Activated CD8-positive, alpha-beta T cell treated with anti-CD3 and anti-CD28 coated beads for 36 hours (primary cell): ENCODE measurements at places on chromosomes 3 and 15. TPM values are rescaled to one million over a fixed set of nuclear protein-coding genes. Genes with fewer than 3 reads are reported as not detected.
A peak's percentile ranks its signal among the peaks of the same experiment; 100 is the strongest.

The PLA2G4D gene
- total RNA-seq = not detected

DNA sequence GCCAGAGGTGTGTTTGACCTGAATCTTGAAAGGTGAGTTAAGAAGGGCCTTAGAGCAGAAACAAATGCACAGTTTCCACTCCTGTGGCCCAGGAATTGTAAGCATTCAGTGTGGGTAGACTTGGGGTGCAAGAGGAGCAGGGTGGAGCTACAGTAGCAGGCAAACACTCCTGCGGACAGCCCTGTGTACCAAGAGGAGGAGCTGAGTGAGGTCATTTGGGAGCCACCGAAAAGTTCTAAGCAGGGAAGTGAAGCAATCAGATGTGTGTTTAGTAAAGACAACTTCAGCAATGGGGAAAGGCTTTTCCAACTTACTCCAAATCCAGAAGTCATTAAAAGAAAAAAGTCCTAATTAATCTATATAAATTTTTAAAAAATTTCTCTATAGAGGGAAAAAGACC is 99.3 kb downstream of the ARHGEF26 start:
- no peaks in the 10 kb centered on the region for H3K4me1 ChIP-seq
- H3K4me3 ChIP-seq = no peak overlapping the region
- H3K36me3 ChIP-seq = no peaks in the 10 kb centered on the region
- DNase-seq = no peak
- no peak overlapping the region for H3K27ac ChIP-seq

DNA sequence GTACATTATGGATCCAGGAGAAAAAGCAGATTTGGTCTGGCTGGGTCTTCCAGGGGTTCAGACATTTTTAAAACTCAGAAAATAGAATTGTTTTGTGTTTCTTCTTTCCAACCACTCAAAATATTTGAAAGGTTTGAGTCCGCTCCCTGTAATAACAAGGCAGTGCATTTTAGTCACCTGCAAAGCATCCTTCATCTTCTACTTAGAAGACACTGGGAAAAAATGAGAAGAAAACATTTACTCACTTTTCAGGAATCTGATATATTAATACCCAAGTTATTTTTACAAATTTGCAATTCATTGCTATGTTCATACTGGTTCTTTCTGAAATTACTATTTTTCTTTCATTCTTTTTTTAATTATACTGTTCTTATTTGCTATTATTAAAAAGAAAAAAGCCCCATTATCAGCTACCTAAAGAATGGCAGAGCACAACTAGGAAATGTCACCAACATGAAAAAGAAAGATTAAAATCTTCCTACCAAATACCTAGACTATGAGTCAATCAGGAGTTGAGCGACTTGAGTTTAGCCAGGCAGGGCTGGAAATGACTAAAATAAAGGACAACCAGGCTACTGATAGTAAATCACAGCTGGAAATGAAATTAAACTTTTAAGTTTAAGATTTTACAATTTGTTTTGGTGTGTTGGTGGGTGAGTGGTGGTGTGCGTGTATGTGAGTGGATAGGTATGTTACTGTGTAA is 280.3 kb upstream of the THBS1 start:
- no peaks in the 10 kb centered on the region for H3K36me3 ChIP-seq
- no peaks in the 10 kb centered on the region for H3K4me1 ChIP-seq
- DNase-seq = no peak
- H3K27ac ChIP-seq = no peak overlapping the region
- no peak overlapping the region for H3K4me3 ChIP-seq
- H3K27me3 ChIP-seq = peaks cover 15% of the 10 kb centered on the region

DNA sequence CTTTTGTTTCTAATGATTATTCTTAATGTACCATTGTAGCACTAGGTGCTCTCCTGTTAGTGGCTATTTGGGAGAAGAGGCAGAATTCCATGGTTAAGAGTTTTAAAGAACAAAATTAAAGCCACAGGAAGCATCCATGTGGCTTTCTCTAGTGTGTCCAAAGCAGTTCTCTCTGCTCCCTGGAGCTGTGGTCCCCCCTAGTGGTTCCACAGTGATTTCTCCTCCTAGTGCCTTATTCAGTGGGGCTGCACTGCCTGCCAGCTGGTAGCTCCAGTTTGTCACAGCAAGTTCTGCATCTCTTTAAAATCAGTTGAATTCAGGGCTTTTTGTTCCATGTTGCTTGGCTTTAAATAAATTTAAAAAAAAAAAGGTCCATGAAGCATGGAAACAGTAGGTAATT is 39.6 kb upstream of the FAM98B start:
- H3K4me1 ChIP-seq = no peaks in the 10 kb centered on the region
- DNase-seq = peak; percentile 24

DNA sequence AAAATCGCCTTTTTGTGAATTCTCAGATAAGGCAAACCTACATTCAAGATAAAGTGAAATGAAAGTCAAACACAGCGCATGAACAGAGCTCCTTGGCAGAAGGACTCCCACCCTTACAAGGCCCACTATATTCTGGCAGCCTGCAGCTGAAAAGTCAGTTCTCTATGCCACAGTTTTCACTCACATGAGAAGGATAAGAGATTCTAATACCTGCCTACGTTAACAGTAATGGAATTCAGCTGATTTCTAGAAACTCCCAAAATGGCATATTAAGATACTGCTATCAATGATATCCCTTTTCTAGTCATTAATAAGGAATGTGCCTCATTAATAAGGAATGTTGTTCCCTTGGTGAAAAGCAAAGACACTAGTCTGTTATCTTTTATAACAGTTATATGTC is 27.0 kb downstream of the SLC30A4 start:
- H3K27ac ChIP-seq = no peak overlapping the region
- no peak overlapping the region for H3K4me3 ChIP-seq
- no peak for DNase-seq
- H3K4me1 ChIP-seq = no peaks in the 10 kb centered on the region
- no peaks in the 10 kb centered on the region for H3K36me3 ChIP-seq
